DMS153 (cell line): ENCODE measurements at places on chromosomes 5 and 9.

GRCh38 chr9:111661802-111662521 is 557 bp downstream of the GNG10 start:
- DNase-seq: no peak

- DNase-seq: no peak
Observed at GRCh38 chr9:90802386-90802985, 867 bp downstream of the SYK start.

- DNase-seq: no peak
Observed at GRCh38 chr5:134543820-134544614, 18.5 kb downstream of the JADE2 start.

- no peak for DNase-seq
Observed at GRCh38 chr5:103356350-103357091, 98.0 kb downstream of the MACIR start.

DNA sequence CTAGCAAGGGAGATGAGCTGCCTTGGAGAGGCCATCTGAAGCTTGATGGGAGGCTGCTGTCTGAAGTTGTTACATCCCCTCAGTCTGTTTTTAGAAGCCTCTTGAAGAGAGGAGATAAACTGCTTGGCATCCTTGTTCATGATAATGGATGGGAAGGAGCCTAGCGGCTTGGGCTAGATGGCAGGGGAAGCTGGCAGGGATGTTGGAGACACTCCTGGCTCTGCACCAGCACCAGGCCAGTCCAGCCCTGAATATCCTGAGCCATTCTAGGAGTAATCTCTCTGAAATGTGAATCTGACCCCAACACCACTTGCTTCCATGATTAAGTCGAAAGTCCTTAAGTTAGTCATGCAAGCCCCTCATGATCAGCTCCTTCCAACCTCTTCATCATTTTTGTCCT is 310.5 kb downstream of the NSG2 start:
- DNase-seq: no peak

DNA sequence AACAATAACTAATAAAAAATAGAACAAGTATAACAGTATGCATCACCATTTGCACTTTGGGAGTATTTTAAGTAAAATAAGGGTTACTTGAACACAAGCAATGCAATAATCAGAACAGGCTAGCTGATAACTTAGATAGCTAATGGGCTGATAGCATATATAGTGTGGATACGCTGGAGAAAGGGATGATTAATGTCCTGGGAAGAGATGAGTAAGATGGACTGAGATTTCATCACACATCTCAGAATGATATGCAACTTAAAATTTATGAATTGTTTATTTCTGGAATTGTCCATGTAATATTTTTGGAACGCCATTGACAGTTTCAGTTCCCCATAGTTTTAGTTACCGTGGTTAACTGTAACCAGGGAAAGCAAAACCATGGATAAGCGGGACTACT is 173.6 kb downstream of the ISL1 start:
- DNase-seq: no peak

DNA sequence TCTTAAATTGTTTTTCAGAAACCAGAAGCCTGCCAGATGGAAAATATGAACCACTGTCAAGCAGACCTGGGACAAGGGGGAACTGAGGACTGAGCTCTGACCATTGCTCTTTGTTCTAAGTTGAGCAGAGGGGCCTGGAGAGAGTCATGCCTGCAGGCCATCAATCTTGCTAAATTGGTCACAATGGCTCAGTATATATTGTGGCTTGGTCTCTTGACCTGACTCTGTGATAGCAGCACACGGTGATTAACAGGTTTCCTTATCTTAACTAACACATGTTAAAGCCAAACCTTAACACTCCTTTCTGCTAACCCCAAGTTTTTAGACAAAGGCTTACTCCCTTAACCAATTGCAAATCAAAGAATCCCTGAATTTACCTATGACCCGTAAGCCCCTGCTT is 1281.2 kb upstream of the NUDT12 start:
- DNase-seq: no peak

DNA sequence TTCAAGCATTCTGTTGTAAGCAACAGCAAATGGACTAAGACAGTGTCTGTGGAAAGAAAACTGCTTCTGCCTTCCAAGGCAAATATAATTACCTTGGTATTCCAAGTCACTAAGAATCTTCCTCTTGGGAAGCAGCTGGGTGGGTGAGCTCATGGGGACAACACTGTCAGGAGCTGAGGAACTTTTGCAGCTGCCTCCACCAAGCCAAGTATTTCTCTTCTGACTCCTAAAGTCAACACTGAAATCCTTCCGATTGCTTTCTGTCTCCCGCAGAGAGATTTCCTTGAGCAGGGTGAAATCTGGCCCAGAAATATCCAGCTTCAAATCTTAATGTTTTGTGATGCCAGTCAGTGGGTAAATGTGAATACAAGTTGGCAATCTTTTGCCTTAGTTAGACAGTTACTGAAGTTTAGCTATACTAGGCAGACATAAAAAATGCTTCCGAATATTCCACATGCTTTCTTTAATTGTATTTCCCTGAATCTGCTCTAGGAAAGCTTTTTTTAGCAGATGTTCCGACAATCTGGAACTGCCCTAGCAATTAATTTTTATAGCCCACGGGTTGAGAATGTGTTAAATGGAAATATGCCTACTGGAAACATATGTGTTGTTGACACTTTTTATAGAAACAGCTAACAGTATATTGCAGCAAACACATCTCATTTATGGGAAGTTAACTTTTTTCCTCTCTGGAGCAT is 369.9 kb upstream of the DAB2 start:
- no peak for DNase-seq

GRCh38 chr9:131416509-131416908 is 22.6 kb downstream of the PRRC2B start:
- DNase-seq: no peak

DNA sequence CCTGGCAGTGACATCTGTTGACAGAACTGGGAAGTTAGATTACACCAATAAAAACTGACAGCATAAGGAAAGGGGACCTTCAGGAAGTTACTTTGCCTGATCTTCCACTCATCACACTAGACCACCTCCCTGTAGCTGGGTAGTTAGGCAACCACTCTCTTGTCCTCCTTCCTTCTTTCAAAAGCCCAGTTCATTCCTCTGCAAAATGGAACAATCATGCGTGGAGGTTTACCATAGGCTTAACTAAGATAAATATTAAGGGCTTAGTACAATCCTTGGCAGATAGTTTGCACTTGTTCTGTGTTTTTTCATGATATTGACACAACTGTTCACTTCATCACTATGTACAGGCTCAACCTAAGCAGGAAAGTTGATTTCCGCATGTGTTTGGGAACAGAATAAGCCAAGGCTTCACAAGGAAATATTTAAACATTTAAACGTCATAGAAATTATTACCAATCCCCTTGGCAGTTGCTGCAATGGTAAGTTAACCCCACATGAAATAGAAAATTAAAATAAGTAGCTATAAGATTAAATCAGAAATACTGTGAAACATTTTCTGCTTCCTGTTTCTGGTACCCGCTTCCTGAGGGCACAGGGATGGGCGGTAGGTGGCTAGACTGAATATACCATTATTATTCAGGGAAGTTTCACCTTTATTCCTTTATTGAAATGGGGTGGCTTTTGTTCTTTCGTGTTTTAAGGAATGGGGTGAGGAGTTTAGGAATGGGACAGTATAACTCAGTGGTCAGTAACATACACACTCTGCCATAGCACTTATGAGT is 9.9 kb upstream of the PTGER4 start:
- no peak for DNase-seq

DNA sequence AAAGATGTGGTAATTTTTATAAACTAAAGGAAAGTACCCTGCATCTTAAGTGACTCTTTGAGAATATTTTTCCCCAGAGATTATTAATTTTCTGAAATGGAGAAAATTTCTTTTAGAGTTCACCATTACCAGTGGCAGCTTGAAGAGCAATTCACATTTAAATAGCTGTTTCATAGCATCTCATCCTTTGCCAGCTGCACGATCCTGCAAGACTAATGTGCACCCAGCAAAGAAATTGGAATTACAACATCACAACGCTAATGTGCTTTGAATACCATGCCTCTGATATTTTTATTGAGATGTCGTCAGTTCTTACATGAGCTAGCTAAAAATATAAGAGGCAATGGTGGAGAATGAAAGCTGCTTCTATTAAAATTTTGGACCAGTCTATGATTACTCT is 423.5 kb downstream of the TAF11L14 start:
- no peak for DNase-seq
